Lung (tissue), 17 donors: ENCODE measurements at places on chromosomes 6 and 20. TPM values are rescaled to one million over a fixed set of nuclear protein-coding genes. Genes with fewer than 3 reads are reported as not detected.

- no peak for DNase-seq
These were observed 30.0 kb upstream of the FBXL4 start for GRCh38 chr6:98977671-98978292.

GRCh38 chr20:23490817-23491216 is at the start of gene CST8:
CST8 (plus strand) TSS chr20:23491117; CDS start chr20:23491668, 551 bp downstream.
- no peak for DNase-seq

GRCh38 chr6:143970456-143971218 is 37.4 kb downstream of the PLAGL1 start:
- DNase-seq, result peak; percentile 79

- DNase-seq, result no peak
These were observed 43.1 kb downstream of the ESR1 start for GRCh38 chr6:151850479-151851003.

DNA sequence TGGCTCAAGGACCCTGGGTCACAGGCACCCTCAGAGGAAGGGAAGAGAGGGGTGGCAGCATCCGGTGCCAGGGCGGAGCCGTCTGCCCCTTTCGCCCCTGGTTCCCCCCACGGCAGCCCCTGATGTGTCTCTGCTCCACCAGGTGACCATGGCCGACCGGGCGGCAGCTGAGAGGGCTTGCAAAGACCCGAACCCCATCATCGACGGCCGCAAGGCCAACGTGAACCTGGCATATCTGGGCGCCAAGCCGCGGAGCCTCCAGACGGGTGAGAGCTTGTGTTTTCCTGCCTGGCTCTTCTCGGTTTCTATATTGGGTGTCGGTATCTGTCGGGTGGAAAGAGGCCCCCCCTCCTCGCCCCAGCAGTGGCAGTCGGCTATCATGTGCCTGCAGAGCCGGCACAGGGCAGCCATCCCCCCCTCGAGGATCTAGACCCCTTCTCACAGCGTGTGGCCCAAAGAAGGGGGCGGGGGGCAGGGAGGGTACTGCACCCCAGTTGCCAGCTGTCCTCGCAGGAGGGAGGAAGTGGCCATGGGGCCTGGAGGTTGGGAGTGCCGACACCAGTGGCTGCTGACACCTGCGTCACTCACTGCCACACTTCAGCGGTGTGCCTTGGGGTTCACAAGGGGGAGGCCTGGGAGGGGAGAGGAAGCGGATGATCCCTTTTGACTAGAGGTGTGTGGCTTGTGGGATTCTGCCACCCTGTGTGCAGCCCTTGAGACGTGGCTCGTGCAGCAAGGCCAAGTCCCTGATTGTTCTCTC is 1.5 kb downstream of the RBM38 start:
- DNase-seq, result no peak

The TTBK1 gene
- 0.06 TPM for polyA plus RNA-seq

The RIPPLY2 gene
- polyA plus RNA-seq, result 0.05 TPM

The KHDRBS2 gene
- polyA plus RNA-seq, result 0.68 TPM

The SLC22A2 gene
- not detected for polyA plus RNA-seq

The SYCP2L gene
- polyA plus RNA-seq, result 0.89 TPM
